ENCODE measurements at places on chromosomes 13 and 19.
A peak's percentile ranks its signal among the peaks of the same experiment; 100 is the strongest.

DNA sequence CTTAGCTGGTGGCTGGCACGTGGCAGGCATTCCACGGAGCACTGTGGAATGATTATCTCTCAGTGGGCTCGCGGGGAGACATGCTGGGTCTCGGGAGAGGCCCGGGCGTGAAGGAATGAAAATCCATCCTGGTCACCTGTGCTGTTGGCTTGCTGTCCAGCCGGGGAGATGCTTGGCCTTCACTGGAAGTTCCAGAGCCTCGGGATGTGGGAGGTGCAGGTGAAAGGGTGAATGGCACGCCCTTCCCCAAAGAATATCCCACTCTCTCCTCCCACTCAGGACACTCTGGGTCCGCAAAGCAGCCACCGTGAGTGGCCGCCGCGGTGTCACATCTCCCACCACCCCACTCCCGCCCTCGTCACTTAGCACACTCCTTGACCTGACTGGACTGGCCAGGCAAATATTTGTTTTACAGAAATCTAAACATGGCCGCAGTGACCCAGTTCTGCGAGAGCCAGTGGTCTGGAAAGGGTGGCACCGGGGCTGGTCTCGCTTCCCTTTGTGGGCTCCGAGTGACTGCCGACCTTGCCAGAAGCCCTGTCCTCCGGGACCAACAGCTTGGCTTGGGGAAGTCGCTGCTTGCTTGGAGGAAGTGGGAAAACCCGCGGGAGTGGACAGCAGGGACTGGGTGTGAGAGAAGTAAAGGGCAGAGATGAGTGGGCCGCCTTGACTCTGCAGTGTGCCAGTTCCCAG is 8.0 kb downstream of the DPP9 start:
- DNase-seq = no peak

DNA sequence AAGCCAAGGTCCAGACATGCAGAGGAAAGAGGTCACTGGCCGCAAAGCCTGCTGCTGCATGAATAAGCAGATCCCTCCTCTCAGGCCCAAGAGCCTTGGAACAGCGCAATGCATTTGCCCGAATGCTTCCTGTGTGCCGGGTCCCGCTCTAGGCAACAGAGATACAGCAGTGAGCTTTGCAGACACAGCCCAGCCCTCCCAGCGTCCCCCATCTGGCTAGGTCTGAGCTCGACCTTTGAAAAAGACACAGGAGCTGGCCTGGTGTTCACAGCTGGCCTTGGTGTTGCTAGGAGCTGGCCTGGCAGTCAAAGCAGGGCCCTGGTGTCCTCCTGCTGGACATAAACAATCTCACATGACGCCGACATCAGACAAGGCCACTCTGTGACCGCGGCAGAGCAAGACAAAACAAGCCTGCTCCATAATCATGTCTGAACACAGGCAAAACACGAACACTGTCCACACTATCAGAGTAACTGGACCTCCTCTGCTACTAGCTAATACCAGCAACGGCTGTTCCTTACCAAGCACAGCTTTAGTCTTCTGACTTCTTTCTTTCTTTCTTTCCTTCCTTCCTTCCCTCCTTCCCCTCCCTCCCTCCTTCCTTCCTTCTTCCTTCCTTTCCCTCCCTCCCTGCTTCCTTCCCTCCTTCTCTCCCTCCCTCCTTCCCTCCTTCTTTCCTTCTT is 5.7 kb upstream of the PEX11G start:
- no peak for DNase-seq

GRCh38 chr19:6499052-6499790 is 2.9 kb downstream of the TUBB4A start:
- no peak for DNase-seq

GRCh38 chr13:113748101-113748861 is 10.7 kb upstream of the TMEM255B start:
- DNase-seq = no peak

GRCh38 chr13:27018882-27019281 is 152.7 kb downstream of the USP12 start:
- DNase-seq = no peak

- no peak for DNase-seq
Observed at GRCh38 chr13:46736541-46737310, 60.2 kb downstream of the ESD start.

DNA sequence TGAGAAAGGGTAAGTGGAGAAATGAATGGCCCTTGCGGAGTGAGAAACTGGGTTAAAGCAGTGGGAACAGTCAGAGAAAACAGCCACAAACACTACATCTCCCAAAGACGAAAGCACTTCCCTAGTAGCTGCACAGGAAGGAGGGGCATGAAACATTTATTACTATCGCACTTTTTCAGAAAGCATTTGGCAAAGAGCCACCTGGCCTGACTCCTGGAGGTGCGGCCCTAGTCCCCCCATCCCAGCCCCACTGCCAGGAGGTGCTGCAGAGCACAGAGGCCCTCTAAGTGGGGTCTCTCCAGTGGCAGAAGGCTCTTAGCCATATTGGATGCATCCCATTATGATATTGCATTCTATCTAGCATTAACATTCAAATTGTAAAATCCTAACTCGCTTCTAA is 55.8 kb downstream of the MTMR6 start:
- no peak for DNase-seq

DNA sequence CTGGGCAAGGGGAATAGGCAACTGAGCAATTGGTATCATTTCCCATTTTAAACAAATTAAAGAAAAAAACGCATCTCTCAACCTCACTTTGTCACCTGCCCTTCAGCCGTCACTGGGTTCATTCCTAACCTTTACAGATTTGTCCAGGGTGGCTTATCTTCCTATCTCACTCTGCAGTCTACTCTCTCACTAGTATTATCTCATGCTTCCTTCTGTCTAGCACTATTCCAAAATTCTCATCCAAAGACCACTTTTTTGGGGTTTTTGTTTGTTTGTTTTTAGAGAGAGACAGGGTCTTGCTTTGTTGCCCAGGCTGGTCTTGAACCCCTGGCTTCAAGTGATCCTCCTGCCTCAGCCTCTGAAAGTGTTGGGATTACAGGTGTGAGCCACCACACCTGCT is 26.7 kb upstream of the MPHOSPH8 start:
- DNase-seq = no peak

- DNase-seq = peak; percentile 37
Observed at GRCh38 chr13:52845766-52846566, 2.5 kb downstream of the PCDH8 start.
